CD4-positive, alpha-beta T cell treated with Interleukin-15 for 1 hour (primary cell): ENCODE measurements at places on chromosomes 16 and 17.

DNA sequence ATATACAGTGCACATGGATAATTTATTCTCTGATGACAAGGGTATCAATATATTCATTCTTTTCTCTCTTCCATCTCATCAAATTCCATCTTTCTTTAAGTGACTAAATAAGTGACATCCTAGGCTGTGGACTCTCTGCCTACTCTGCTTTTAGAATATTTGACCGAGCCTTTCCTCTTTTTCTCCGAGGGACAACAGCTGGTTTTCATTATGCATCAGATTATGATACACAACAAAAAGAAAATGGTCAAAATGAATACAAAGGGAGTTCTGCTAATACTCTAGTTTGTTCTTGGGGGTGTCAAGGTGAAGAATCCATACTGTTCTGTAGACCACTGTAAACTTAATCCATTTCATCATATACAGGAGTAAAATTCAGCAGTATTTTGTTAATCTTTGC, 942.6 kb downstream of the KCNJ2 start:
- DNase-seq = no peak

- no peak for DNase-seq
Measured at GRCh38 chr16:22888791-22889190, 74.8 kb downstream of the HS3ST2 start.

DNA sequence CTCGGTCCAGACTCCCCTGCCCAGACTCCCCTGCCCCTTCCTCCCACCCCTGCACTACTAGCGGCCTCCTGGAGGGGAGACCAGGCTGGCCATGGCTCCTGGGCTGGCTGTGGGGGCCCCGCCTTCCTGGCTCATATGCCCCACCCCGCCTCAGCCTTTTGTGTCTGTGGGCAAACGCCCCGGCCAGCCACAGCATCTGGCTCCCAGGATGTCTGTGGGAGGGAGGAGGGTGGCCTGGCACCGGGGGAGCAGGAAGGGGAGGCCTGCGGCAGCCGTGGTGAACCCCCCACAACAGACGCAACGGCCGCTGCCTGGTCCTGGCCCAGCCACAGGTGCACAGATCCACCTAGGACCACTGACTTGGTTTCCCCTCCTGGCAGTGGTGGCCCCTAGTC, 32.9 kb downstream of the BAHCC1 start:
- DNase-seq = no peak

GRCh38 chr16:87367529-87367928, 16.0 kb downstream of the FBXO31 start:
- DNase-seq = no peak

DNA sequence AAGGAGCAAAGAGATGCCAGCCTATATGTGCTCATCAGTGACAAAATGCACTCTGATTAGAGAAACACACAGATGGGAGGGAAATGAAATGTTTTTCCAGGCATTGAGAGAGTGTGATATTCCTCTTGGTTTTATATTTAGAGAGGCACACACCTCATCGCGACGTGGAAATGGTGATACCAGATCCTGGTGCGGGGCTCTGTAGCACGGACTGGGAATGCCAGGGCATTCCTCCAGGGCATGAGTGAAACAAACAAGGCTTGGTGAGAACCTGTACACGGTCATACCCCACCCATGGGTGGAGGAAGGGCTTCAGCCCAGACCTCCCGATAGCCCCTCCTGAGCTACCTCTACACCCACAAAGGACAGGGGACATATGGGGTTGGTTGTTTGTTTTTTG, 280.2 kb downstream of the C16orf95 start:
- no peak for DNase-seq

DNA sequence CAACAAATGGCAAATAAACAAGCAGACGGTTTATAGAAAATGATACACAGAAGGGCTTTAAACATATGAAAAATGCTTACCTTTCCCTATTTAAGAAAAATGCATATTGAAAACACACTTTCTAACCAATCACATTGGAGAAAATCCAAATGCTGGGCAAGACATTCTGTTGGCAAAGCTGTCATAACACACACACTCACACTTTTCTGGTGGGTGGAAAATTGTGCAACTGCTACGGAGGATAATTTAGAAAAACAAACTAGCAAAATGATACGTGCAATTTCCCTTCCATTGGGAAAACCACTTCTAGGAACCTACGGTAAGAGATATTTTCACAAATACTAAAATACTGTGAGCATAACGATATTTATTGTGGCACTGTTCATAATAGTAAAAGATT, 9.8 kb upstream of the MYH3 start:
- DNase-seq = no peak

GRCh38 chr17:8857919-8858318, 9.6 kb downstream of the PIK3R6 start:
- DNase-seq = peak; percentile 35

DNA sequence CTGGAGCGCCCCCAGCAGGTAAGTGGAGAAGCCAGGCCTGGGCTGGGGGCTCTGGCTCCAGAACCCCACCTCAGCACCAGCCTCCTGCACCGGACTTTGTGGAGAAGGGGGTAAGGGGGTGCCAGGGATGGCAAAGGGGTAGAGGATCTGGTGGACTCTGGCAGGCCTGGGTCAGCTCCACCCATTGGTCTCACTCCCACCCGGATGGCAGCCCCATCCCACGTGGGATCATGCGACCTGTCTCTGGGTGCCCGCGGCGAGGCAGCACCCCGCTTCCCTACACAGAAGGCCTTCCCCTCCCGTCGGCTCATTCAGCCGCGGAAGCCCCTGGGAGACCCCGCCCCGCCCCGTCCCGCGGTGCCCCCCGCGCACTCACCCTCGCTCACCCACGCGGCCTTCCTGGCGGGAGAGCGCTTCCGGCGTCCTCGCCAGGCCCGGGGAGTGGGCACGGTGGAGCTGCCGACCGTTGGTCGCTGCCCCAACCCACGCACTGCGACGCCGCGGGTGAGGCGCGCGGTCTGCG, 498 bp upstream of the PLEKHG4 start:
- DNase-seq = peak; percentile 24

GRCh38 chr16:59611556-59611955, 877.4 kb upstream of the GOT2 start:
- DNase-seq = no peak

GRCh38 chr17:42251115-42251514, 25.1 kb downstream of the STAT5B start:
- no peak for DNase-seq

- DNase-seq = no peak
Measured at GRCh38 chr17:80880648-80880985, 111.0 kb upstream of the CHMP6 start.

DNA sequence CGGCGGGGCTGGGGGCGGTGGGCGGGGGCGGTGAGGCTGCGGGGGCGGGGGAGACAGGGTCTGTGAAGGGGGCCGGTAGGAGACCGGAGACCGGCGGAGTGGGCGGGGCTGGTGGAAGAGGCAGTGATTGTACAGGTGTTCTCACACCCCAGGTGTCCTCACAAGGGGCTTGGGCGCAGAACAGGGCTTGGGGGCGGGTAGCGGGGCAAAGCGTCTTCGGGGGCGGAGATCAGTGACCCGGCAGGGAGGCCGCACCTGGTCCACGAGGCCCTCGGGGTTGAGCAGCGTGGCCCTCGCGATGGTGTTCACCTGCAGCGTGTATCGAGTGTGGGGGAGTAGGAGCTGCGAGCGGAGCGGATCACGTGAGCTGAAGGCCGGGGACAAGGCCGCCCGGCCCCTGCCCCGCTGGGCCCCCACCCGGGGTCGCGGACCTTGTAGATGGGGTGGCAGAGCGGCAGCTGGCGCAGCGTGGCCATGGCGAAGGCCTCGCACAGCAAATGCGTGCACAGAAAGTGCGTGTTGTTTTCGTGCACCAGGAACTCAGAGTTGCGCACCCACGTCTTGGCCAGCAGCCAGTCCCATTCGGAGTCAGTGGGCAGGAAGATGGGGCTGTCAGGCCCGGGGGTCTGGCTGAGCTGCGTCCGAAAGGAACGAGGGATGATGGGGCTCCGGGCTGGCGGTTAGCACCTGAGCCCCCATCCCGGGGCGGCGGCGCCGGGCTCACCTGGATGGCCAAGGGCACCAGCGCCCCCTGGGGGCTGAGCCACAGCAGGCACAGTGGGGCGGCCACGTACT, 8.5 kb downstream of the ALOXE3 start:
- peak; percentile 78 for DNase-seq

- DNase-seq = no peak
Measured at GRCh38 chr17:8697323-8697741, 47.3 kb downstream of the CCDC42 start.

DNA sequence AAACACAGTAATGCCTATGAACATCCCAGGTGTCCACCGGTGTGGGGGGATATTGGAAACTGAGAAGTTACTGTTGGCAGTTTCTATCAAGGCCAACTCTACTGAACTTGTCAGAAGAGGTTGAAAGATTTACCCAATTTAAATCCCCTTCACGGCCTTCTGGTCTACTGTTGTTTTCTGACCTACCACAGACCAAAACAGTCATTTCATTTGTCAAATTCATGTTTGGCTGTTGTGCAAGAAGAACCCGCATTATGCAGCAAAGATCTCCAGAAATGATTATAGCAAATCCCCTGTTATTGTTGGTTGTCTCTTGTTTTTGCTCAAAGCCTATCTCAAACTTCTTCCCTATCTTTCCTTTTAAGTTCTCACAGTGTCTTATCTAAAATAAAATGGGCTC, 73.1 kb upstream of the MAF start:
- DNase-seq = no peak

DNA sequence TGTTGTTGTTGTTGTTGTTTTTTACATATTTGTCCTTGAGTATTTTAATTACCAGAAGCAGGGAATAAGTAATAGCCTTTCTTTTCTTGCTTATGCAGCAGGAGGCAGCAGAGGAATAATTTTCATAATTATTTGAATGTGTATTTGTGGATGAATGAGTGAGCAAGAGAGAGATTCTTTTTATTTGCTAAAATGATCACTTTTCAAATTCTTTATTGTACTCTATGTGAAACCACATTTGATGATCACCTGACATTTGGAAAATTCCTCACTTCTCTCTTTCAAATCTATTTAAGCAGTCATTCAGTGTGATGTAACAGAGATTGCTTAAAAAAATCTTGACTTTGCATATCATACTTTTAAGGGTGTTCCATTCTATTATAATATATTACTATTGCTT, 223.6 kb downstream of the BCAS3 start:
- no peak for DNase-seq

DNA sequence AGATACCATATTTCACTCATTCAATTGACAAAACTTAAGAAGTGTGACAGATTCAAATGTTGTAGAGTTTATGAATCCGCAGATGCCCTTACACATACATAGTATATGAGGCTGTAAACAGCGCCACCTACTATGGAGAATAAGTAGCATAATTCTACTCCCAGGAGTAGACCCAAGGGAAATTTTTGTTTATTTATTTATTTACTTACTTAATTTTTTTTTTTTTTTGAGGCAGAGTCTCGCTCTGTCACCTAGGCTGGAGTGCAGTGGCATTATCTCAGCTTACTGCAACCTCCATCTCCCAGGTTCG, 35.5 kb downstream of the GAN start:
- DNase-seq = no peak

GRCh38 chr17:7328840-7329373, at the start of gene NEURL4:
TSS of gene NEURL4 (minus strand) at chr17:7329335. CDS start at chr17:7329312, 23 bp downstream.
- DNase-seq = no peak

GRCh38 chr17:49241692-49242397, 11.3 kb upstream of the PHOSPHO1 start:
- DNase-seq = no peak

- peak; percentile 87 for DNase-seq
Measured at GRCh38 chr16:31354394-31355291, at the start of gene ITGAX. TSS of gene ITGAX (plus strand) at chr16:31355176. CDS start at chr16:31355255, 79 bp downstream.

- DNase-seq = no peak
Measured at GRCh38 chr16:22973522-22973921, 159.6 kb downstream of the HS3ST2 start.

- no peak for DNase-seq
Measured at GRCh38 chr16:986411-986810, 4.8 kb downstream of the SOX8 start.

GRCh38 chr16:14520753-14521152, 109.3 kb downstream of the PARN start:
- no peak for DNase-seq

GRCh38 chr17:19703106-19703827, 13.1 kb downstream of the SLC47A2 start:
- no peak for DNase-seq

DNA sequence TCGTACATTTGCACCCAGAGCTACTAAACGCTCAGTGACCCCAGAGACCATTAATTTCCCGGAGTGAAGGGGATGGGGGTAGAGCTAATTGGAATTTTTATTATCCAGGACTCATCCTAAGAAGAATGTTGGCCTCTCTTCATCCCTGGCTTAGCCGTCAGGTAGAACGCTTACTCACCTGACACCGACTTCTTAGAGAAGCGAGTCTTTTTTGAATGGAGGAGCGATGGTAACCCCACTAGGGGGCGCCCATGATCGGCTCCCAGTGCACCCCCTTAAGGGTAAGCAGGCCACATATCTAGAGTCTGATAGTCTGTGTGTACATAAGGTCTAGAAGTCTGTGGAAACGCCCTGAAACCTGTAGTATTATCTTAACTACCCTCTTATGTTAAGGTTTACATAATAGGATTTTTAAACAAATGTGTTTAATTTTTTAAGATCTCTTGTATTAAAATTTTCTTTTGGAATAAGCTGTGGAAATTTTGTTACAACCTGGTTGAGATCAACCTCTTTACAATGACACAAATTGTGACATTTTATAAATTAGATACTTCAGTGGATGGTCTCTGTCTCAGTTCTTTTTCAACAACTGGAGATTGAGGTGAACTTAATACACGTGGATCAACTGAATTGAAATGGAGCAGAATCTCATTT, 229.8 kb downstream of the CPPED1 start:
- no peak for DNase-seq
